Activated naive CD8-positive, alpha-beta T cell treated with anti-CD3 and anti-CD28 coated beads, Interleukin-2, amount 10 ng/mL, durations not matched to agents 7 days and 5 days (primary cell): ENCODE measurements at places on chromosomes 3 and 15.

DNA sequence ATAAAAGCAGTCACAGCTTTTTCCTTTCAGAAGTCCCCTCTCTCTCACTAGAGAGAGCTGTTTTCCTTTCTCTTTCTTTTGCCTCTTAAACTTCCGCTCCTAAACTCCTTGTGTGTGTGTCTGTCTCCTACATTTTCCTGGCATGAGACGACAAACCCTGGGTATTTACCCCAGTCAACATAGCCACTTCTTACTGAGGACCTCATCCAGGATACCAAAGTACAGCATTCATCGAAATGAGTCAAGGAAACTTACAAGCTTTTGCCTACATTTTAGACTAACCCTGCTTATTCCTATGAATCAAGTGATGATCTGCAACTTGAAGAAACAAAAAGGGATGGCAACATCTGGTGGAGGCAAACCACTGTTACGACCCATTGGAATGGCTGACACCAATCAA, 16.7 kb downstream of the PATL2 start:
- H3K27ac ChIP-seq: no peak overlapping the region
- DNase-seq: no peak
- H3K4me1 ChIP-seq: peaks cover 20% of the 10 kb centered on the region
- no peaks in the 10 kb centered on the region for H3K27me3 ChIP-seq

DNA sequence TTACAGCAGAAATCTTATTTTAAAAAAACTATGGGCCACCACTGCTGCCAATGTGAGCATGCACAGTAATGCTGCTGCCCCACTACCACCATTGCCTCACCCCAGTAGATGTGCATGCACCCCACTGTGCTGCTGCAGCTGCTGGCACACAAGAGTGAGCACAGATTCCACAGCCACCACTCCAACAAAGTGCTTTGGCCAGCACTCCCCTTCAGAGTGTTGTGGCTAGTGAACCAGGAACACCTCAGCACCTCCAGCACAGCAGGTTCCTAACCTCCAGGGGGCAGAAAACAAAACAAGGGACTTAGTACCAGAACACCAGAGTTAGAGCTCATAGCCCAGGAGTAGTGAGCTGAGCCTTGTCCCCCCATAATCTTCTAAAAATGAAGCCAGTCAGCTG, 629.6 kb downstream of the PYDC2 start:
- H3K27ac ChIP-seq: no peak overlapping the region
- DNase-seq: no peak
- H3K36me3 ChIP-seq: no peaks in the 10 kb centered on the region
- H3K4me1 ChIP-seq: no peaks in the 10 kb centered on the region

DNA sequence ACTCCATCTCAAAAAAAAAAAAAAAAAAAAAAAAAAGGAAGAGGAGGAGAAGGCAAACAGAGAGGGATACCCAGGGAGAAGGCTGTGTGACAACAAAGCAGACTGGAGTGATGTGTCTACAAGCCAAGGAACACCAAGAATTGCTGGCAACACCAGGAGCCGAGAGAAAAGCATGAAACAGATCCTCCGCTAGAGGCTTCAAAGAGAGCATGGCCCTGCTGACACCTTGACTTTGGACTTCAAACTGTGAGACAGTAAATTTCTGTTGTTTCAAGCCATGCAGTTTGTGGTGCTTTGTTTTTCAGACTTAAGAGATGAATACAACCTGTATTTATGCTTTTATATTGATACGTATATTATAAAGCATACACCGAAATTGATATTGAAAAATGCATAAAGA, 74.3 kb upstream of the TRA2B start:
- H3K36me3 ChIP-seq: no peaks in the 10 kb centered on the region
- no peaks in the 10 kb centered on the region for H3K4me1 ChIP-seq
- H3K27me3 ChIP-seq: peaks cover 26% of the 10 kb centered on the region
- H3K27ac ChIP-seq: no peak overlapping the region

GRCh38 chr3:124833710-124834332, 53.3 kb downstream of the ITGB5 start:
- no peak overlapping the region for H3K27ac ChIP-seq
- no peak for DNase-seq
- no peaks in the 10 kb centered on the region for H3K36me3 ChIP-seq
- peaks cover 10% of the 10 kb centered on the region for H3K4me1 ChIP-seq
- no peak overlapping the region for H3K4me3 ChIP-seq

DNA sequence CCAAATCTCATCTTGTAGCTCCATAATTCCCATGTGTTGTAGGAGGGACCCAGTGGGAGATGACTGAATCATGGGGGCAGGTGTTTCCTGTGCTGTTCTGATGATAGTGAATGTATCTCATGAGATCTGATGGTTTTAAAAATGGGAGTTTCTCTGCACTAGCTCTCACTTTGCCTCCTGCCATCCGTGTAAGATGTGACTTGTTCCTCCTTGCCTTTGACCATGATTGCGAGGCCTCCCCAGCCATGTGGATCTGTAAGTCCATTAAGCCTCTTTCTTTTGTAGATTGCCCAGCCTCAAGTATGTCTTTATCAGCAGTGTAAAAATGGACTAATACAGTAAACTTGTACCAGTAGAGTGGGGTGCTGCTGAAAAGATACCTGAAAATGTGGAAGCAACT, 44.5 kb downstream of the DUT start:
- H3K36me3 ChIP-seq: no peaks in the 10 kb centered on the region
- peaks cover 18% of the 10 kb centered on the region for H3K27me3 ChIP-seq
- no peak for DNase-seq
- no peak overlapping the region for H3K4me3 ChIP-seq
- no peak overlapping the region for H3K27ac ChIP-seq

GRCh38 chr3:110810356-110810755, 261.3 kb upstream of the NECTIN3 start:
- H3K27me3 ChIP-seq: peaks cover 18% of the 10 kb centered on the region
- H3K36me3 ChIP-seq: no peaks in the 10 kb centered on the region
- peaks cover 7% of the 10 kb centered on the region for H3K4me1 ChIP-seq
- H3K27ac ChIP-seq: no peak overlapping the region
- DNase-seq: no peak

DNA sequence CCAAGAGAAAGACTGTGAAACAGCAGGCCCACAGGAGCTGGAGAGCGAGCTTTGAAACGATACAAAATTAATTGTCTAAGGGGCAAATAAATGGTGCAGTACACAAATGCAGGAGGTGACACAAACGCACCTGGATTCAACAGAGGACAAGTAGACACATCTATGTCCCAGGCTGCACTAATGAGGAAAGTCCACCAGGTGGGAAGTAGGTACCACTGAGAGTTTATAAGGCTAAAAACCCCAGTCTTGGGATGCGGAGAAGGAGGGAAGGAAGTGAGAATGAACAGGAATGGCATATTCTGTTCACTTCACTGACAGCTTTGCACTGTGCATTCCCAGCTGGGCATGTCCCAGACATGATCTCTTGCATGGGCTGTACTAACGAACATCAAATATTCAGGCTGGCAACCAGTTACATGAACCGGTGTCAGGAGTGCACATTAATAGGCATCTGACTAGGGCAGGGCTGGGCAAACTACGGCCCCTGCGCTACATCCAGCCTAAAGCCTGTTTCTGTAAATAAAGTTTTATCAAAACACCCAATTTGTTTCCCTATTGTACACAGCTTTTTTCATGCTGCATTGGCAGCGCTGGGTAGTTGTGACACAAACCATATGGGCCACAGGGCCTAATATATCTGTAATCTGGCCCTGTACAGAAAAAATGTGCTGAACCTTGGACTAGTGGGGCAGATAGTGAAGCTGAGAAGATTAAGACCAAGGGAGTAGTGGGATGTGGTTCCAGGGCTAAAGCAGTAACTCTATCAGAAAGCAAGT, 107.0 kb downstream of the IGF2BP2 start:
- no peaks in the 10 kb centered on the region for H3K36me3 ChIP-seq
- no peak overlapping the region for H3K4me3 ChIP-seq
- H3K27me3 ChIP-seq: peaks cover 10% of the 10 kb centered on the region
- DNase-seq: no peak
- H3K4me1 ChIP-seq: no peaks in the 10 kb centered on the region

GRCh38 chr3:129121016-129121791, 400 bp downstream of the RAB43 start:
- peaks cover 35% of the 10 kb centered on the region for H3K4me1 ChIP-seq
- no peak for DNase-seq
- H3K4me3 ChIP-seq: peak overlapping the region; percentile 93
- no peaks in the 10 kb centered on the region for H3K27me3 ChIP-seq

- H3K4me3 ChIP-seq: no peak overlapping the region
- H3K4me1 ChIP-seq: peaks cover 4% of the 10 kb centered on the region
- DNase-seq: no peak
- H3K27ac ChIP-seq: no peak overlapping the region
These were observed 4.9 kb upstream of the PCYT1A start for GRCh38 chr3:196292286-196292923.

DNA sequence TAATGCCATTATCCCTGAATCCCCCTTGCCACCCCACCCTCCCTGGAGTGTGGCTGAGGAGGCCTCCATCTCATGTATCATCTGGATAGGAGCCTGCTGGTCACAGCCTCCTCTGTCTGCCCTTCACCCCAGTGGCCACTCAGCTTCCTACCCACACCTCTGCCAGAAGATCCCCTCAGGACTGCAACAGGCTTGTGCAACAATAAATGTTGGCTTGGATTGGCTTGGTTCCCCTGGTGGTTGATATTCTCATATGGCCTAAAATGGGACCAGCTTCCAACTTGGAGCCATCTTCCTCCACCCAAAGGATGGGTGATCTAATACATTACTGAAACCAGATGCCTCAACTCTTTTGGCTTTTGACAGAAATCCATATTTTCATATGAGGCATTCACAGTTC, 34.9 kb downstream of the VIPR1 start:
- H3K27me3 ChIP-seq: peaks cover 6% of the 10 kb centered on the region
- no peak overlapping the region for H3K4me3 ChIP-seq
- H3K4me1 ChIP-seq: peaks cover 5% of the 10 kb centered on the region
- DNase-seq: no peak
- H3K36me3 ChIP-seq: no peaks in the 10 kb centered on the region

- no peak for DNase-seq
- peaks cover 26% of the 10 kb centered on the region for H3K36me3 ChIP-seq
- no peak overlapping the region for H3K27ac ChIP-seq
These were observed 7.2 kb downstream of the RPL22L1 start for GRCh38 chr3:170862618-170863374.

DNA sequence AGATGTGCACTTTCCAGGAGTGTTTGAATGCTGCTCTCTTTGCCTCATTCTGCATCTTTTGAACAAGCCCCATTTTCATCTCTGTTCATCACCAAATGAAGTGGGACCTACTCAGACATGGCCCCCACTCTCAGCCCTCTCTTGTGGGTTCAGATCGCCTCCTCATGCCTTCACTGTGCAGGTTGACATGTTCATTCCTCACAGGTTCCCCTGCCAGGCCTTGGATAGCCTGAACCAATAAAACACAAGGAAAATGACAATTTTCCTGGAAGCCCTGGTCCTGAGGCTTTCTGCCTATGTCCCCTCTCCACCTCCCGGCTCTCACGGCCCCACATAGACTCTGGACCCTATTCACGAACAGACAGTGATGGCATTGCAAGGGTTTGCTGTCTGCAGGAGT, 17.7 kb downstream of the KLF15 start:
- H3K4me1 ChIP-seq: no peaks in the 10 kb centered on the region
- no peak overlapping the region for H3K27ac ChIP-seq
- no peak overlapping the region for H3K4me3 ChIP-seq
- peak; percentile 3 for DNase-seq

DNA sequence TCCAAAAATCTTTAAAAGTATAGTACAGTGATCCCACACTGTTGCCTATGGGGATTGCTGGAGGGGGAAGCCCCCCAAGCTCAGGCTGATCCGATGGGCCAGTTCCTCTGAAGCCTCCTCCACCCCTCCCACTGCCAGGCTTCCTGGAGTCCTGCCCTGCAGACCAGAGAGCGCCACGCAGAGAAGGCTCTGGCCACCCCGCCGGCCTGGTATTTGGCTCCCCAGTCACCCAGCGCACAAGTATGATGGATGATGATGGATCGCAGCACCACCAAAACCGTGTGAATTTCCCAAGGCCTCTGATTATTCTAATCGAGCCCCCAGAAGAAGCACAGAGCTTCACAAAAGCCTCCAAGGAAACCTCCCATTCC, 259.0 kb downstream of the MECOM start:
- no peaks in the 10 kb centered on the region for H3K4me1 ChIP-seq
- H3K36me3 ChIP-seq: no peaks in the 10 kb centered on the region
- H3K27ac ChIP-seq: no peak overlapping the region
- no peak for DNase-seq
- H3K4me3 ChIP-seq: no peak overlapping the region

GRCh38 chr3:88678747-88679146, 428.7 kb upstream of the EPHA3 start:
- H3K4me3 ChIP-seq: no peak overlapping the region
- no peaks in the 10 kb centered on the region for H3K27me3 ChIP-seq
- H3K4me1 ChIP-seq: no peaks in the 10 kb centered on the region
- no peaks in the 10 kb centered on the region for H3K36me3 ChIP-seq
- no peak for DNase-seq

- H3K4me3 ChIP-seq: no peak overlapping the region
- H3K27ac ChIP-seq: peak overlapping the region; percentile 53
- no peak for DNase-seq
- H3K27me3 ChIP-seq: no peaks in the 10 kb centered on the region
These were observed 507.0 kb downstream of the FOXP1 start for GRCh38 chr3:71076361-71077002.

DNA sequence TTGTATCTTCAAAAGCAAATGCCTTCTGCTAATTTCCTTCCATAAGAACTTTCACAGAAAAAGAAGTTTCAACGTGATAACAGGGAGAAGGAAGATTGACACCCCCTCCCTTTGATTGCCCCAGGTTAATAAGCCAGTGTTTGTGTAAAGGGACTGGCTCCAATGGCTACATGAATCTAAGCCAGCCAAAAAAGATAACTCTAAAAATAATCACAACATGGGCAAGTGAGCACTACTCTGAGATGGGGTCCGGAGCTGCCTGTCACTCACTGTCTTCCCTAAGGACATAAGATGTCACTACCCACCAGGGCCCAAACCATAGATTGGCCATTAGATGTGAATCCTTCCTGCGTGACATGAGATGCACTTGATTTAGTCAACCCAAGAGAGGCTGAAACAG, 17.6 kb upstream of the ST8SIA2 start:
- no peaks in the 10 kb centered on the region for H3K36me3 ChIP-seq
- no peak for DNase-seq
- H3K27me3 ChIP-seq: peaks cover 30% of the 10 kb centered on the region
- no peak overlapping the region for H3K27ac ChIP-seq
- H3K4me3 ChIP-seq: no peak overlapping the region

GRCh38 chr3:110628650-110629301, 442.8 kb upstream of the NECTIN3 start:
- no peak overlapping the region for H3K27ac ChIP-seq
- no peak for DNase-seq
- peaks cover 4% of the 10 kb centered on the region for H3K36me3 ChIP-seq
- no peak overlapping the region for H3K4me3 ChIP-seq

DNA sequence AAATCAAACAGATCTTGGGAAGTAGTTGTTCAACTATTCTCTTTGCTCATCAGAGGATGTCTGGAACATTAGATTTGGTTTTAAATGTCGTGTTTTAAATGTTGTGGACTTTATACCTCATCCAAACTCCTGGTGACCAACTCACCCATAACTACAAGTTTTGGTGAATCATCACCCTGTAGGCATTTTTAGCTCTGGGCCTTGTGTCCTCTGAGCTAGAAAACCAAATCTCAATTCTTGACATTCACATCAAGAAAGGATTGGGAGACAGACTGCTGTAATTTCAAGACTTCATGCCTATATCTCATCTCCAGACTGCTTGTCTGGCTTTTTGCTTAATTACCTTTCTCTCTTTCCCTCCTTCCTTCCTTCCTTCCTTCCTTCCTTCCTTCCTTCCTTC, 228.5 kb upstream of the ROBO2 start:
- H3K4me3 ChIP-seq: no peak overlapping the region
- no peak for DNase-seq
- no peaks in the 10 kb centered on the region for H3K4me1 ChIP-seq

- no peak overlapping the region for H3K27ac ChIP-seq
- peaks cover 7% of the 10 kb centered on the region for H3K27me3 ChIP-seq
These were observed 73.1 kb upstream of the UMPS start for GRCh38 chr3:124657138-124657537.
